ENCODE measurements at places on chromosomes 1 and 21.

GRCh38 chr1:34549199-34549598 is 205.6 kb upstream of the GJB5 start:
- no peak for DNase-seq

GRCh38 chr1:101307985-101308689 is 71.3 kb downstream of the S1PR1 start:
- DNase-seq: no peak

GRCh38 chr1:30295674-30296073 is 427.7 kb downstream of the MATN1 start:
- no peak for DNase-seq

DNA sequence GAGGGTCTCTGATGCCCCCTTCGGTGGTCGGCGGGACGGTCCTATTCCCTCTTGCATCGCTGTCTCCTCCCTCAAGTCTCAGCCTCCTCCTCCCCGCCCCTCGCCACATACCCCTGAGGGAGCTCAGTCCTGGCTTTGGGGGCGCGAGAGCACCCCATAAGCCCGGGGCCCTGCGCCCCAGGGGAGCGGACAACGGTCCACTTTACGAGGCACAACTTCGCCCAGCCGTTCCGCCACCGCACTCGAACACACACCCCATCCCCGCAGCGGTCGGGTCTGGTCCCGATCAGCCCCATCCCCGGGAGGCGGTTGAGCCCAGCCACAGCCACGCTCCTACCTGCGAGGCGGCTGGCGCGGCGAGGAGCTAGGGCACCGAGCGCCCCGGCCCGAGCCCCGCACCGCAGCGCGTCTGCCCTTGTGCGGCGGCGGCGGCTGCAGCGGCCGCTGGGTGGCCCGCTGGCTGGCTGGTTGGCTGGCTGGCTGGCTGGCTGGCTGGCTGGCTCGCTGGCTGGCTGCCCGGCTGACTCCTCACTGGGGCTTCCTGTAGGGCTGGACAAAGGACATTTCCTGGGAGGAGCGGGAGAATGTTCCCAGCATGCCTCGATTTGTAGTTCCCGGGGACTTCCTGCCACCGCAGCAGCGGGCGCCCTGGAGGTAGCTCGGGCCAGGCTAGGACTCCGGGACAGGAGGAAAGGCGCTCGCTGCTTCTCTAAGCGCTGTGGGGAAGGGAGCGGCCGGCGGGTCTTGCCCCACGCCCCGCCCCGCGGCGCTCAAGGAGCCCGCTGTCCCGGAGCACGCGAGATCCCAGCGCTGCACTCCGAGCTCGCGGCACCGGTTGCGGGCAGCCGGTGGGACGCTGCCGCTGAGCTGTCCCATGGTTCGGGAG is at the start of gene ZNF697:
Gene ZNF697 (minus strand): TSS at position 533 of the 886 bp plus-strand sequence. CDS start 22,166 bp downstream, outside the sequence.
- peak; percentile 98 for DNase-seq

GRCh38 chr1:171718216-171718615 is 23.6 kb downstream of the VAMP4 start:
- DNase-seq: peak; percentile 38

DNA sequence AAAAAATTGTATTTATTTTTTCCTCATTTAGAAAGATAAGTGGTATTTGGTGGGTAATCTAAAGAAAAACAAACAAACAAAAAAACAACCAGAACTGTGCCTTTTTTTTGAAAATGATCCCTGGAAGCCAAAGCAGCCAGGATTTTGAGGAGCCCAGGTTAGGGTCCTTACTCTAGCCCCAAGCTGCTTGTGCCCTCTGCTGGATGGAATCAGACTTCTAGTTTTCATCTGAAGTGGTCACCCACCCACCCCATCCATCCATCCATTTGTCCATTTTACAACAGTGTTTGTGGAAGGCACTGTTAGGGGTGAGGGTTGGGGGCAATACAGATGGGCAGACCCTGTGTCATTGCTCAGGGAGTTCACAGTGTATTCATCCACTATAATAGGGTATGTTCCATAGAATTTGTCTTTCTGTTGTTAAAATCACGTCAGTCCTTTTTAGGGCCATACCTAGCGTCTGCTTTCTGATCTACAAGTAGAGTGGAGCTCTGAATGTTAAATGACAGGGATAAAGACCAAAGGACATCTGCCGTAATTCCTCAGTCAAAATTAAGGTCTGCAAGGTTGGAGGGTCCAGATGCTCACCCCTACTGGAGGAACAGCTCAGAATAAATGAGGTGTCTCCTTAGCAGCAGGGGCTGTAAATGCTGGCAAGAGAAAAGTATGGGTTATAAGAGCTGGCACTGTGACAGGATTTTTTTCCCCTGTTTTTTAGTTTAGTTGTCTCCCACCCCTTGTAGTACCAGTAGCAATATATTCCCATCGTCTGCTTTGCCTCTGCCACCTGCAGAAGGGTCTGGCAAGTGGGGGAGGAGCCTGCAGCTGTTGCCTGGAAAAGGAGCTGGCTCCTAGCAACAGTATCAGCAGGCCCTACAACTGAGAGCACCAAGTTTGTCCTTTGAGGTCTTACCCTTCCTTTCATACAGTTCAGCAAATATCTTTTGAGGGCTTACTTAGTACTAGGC is 3.2 kb downstream of the LRRC42 start:
- peak; percentile 56 for DNase-seq

GRCh38 chr21:28974531-28975227 is 18.0 kb downstream of the LTN1 start:
- no peak for DNase-seq

DNA sequence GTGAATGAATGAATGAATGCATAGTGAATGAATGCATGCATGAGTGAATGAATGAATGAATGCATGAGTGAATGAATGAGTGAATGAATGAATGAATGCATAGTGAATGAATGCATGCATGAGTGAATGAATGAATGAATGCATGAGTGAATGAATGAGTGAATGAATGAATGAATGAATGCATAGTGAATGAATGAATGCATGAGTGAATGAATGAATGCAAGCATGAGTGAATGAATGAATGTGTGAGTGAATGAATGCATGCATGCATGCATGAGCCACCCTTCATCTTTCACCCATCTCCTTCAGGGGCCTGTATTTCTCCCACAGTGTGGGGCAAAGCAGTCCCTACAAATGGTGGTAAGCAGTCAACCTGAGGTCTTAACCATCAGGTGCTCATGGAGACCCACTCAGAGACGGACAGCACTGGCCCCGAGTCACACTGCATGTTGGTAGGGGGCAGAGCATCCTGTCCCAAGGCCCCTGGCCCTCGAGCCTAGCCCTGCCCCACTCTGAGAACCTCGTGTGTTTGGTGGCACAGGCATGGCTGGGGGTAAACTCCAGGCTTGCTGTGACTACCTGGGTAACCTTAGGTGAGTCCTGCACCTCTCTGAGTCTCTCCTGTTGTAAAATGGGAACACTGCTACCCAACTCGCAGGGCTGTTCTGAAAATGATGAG is 28.0 kb upstream of the PAX7 start:
- no peak for DNase-seq

DNA sequence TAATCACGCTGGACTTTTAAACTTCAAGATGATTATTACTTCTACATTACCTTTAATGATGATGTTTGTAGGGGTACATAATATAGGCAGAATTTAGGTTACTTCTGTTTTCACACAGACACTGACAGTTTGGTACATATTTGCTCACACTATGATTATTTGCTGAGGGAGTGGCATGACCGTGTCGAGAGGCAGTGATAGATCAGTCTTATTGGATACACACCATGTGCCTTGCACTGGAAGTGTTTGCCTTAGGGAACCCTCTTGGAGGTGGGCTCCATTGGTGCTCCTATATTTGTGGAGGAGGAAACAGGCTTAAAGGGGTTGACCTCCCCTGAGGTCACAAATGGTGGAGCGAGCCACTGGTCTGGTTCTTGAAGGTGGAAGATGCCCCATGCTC is 132.1 kb downstream of the PRDM2 start:
- DNase-seq: no peak

DNA sequence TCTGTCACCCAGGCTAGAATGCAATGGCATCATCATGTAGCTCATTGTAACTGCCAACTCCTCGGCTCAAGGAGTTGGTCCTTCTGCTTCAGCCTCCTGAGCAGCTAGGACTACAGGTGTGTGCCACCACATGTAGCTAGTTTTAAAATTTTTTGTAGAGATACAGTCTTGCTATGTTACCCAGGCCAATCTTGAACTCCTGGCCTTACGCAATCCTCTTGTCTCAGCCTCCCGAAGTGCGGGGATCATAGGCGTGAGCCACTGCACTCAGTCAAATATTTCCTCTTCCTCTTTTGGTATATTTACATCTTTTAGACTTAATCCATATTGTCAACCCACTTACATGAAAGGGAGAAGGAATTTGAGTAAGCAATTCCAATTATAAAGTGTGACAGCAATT is 121.1 kb downstream of the EVI5 start:
- DNase-seq: no peak

DNA sequence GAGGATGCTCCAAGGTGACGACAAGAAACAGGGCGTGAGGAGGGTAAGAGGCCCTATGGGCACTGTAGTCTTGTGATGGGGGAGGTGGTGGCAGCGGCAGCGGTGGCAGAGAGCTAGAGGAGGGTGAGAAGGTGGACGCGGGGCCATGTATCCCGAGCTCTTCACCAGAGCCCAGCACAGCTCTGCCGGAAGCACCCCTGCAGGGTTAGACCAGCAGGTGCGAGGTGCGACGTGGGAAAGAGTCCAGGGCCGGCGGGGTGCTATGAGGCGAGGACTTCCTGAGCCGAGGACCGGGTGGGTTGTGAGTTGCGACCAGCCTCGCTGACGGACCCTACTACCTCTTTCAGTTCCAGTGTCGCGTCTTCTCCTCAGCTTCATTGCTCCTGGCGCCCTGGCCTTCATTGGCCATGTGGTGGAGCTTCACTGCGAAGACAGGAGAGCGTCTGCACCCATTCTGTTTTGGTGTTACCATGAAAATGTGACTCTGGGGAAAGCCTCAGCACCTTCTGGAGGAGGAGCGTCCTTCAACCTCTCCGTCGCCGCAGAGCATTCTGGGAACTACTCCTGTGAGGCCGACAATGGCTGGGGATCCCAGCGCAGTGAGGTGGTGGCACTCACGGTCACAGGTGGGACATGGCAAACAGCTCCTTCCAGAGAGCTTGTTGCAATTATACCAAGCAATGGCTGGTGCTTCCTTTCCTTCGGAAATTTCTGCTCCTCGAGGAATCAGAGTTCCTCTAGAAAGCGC is 67.9 kb upstream of the KIRREL1 start:
- no peak for DNase-seq

DNA sequence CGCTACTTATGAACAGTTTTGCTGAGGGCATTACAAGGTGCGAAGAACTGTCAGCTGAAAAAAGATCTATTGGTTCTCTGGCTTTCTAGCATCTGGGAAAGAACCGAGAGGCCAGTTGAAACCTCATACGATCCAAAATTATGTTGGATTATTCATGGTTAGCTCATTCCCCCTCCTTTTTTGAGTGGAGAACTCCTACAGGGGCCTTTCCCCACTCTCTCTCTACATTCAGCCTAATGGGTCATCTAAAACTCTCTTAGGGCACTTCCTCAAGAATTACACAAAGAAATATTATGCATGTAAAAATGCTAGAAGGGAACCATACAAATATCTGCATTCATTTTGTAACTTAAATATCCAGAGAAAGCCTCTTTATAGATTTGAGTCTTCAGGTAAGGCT is 358.2 kb downstream of the ADGRL2 start:
- no peak for DNase-seq

DNA sequence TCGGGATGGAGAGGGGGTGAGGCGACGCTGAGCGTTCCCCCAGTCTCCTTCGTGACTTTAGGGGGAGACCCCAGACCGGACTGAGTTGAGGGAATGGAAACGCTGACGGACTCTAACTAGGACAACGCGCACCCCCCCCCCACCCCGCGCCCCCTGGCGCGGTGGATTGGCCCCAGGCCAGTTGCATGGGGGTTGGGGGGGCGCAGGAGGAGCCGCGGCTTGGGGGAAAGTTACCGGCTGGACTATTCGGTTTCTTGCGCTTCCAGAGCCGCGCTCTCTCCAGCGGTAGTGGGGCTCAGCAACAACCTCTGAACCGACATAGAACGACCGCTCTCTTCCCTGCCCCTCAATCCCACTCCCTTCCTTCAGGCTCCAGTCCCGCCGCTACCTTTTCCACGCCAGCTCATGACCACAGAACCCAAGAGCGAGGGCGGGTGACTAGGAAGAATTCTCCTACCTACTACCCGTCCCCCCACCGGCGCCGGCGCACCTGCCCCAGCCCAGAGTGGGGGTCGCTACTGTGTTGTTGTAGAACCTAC is 694 bp downstream of the ZBTB7B start:
- DNase-seq: no peak

- no peak for DNase-seq
These were observed 324.8 kb downstream of the SMYD3 start for GRCh38 chr1:246182149-246182851.

DNA sequence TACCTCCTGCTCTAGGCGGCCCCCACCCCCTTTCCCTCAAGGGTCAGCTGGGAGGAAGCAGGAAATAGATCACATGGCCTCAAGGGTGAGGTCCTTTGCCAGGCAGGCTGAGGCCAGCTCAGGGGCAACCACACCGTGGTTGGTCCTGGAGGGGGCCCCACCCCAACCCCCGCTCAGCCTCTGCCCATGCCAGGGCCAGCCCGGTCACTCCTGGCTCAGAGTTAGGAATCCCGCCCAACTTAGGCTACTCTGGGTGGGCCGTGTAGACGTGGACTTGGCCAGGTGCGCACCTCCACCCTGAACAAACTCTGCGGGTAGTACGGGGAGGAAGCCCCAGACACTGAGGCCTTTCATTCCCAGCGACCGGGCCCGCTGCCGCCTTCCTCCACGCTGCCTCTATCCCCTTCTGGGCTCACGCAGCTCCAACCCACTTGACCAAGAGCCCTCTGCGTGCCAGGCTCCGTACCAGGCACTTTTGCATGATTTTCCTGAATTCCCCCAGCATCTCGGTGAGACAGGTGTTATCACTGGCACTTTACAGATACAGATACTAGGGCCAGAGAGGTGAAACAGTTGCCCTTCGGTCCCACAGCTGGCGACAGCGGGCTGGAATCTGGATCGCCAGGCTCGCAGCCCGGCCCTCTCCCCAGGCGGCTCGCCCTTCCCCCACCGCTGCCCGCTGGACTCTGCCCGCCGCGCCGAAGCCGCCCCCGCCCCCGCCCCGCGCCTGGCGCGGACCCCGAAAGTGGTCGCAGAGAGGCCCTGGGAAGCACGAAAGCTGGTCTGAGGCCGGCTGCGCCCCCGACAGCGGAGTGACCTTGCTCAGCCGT is 769 bp downstream of the GALE start:
- DNase-seq: peak; percentile 45

DNA sequence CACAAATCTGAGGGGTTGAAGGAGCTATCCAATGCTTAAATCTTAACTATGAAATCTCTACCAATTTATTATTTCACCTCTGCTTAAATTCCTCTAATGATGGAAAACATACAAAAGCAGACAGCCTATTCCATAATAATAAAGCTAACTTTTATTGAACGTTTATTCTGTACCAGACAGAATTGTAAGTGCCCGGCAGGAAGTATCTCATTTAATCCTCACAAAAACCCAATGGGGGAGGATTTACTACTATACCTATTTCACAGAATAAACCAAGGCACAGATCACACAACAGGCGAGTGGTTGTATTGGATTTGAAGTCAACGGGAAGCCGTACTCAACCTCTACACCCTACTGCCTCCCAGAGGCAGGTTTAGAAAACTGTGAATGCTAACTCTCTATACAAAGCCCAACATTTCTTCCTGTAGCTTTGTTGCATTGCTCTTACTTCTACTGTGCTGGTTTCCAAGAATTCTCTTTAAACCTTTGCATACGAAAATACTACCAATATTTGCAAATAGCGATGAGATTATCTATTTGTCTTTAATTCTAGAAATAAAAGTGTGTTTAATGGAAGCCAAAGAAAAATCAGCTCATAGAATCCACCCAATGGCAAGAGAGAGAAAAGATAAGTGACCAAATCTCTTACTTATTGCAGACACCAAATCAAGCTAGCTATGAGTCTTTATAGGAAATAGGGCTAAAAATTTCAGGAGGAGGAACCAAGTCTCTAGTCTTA is 33.5 kb upstream of the C1orf53 start:
- peak; percentile 67 for DNase-seq

Measured in fibroblast of upper back skin (primary cell).